NCI-H1092 (cell line): ENCODE measurements at places on chromosomes 11 and 22.
A peak's percentile ranks its signal among the peaks of the same experiment; 100 is the strongest.

DNA sequence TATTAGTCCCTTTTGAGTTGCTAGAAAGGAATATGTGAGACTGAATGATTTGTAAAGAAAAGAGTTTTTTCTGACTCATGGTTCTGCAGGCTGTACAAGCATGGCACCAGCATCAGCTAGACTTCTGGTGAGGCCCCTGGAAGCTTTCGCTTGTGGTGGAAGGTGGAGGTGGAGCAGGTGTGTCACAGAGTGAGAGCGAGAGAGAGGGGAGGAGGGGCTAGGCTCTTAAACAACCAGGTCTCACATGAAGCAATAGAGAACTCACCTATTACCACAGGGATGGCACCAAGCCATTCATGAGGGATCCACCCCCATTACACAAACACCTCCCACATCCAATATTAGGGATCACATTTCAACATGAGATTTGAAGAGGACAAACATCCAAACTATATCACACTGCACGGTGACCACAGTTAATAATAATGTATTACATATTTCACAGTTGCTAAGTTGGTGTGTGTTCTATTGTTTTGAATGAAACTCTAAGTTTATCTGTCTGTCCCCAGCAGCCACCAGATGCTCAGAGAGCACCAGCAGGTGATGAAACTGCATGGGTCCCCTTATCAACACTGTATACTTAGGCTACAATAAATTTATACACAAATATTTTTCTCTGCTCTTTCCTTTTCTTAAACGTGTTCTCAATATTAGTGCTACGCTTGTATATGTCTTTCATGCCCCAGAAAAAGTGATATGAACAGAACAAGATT is 14.1 kb downstream of the ZFP91 start:
- DNase-seq, result no peak

GRCh38 chr11:92886243-92886905 is 83.1 kb upstream of the MTNR1B start:
- DNase-seq, result peak; percentile 81

- no peak for DNase-seq
Measured at GRCh38 chr22:35752863-35753189, 35.2 kb downstream of the APOL5 start.

DNA sequence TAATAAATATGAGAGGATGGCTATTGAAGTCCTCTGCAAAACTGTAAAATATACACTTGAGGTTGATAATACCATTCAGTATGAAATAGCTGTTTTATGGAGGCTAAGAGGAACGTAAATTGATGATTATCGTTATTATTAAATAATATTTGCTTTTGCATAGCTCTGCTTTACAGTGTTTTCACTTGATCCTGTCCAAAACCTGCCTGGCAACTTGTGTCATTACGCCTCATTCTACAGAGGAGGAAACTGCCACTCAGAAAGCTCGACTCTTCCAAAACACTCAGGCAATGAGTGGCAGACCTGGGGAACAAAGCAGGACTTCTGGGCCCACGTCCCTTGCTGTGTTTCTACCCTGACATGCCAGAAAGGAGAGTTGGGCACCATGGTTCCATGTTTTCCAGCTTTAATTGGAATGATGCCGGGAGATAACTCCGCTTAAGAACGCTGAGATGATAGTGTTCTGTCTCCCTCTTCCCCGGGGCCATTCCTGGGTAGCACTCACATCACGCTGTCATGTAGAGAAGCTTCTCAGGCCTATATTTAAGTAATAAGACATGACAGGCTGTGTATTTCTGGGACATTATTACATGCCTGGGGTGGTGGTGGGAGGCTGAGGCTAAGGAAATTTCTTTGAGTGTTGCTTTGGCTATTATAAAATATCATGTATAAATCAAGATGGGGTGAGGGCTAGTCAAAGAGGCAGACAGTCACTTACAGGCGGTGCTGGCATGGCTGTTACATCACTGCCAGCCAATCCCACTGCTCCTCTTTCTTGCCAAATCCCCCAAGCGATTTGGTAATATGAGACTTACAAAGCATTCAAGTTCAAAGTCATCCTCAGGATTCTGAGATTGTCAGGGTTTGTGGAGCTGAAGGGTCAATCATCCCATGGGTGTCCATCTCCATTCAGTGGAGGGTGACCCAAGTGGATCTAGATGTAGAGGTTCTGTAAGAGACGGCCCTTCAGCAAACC is 501.7 kb downstream of the INSC start:
- no peak for DNase-seq

GRCh38 chr11:31499576-31500178 is 9.7 kb downstream of the IMMP1L start:
- no peak for DNase-seq

- no peak for DNase-seq
Measured at GRCh38 chr22:24244144-24244787, 616 bp downstream of the GGT5 start.

DNA sequence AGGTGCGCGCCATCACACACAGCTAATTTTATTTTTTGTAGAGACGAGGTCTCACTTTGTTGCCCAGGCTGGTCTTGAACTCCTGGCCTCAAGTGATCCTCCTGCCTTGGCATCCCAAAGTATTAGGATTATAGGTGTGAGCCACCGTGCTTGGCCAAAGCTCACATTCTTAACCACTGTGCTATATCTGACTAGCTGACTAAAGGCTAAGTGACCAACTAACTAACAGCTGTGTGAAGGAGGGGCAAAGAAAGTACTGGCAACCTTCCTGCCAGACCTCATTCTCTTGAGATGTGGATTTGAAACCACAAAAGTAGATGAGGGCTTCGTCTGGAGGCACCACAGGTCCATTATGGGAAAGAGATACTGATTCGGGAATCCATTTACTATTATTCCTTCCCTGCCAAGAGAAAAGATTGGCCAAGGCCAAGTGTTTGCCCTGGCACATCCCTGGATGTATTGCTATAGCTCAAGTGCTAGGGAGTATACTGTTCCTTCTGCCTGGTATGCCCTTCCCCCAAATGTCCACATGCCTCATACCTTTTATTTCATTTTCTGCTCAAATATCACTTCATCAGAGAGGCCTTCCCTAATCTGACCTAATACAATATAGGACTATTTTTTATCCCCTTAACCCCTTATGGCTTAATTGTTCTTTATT is 52.7 kb upstream of the RRM1 start:
- DNase-seq, result no peak

GRCh38 chr11:93652161-93652597 is 9.3 kb upstream of the CEP295 start:
- DNase-seq, result peak; percentile 53

- no peak for DNase-seq
Measured at GRCh38 chr11:84865791-84866535, 761.2 kb downstream of the DLG2 start.

DNA sequence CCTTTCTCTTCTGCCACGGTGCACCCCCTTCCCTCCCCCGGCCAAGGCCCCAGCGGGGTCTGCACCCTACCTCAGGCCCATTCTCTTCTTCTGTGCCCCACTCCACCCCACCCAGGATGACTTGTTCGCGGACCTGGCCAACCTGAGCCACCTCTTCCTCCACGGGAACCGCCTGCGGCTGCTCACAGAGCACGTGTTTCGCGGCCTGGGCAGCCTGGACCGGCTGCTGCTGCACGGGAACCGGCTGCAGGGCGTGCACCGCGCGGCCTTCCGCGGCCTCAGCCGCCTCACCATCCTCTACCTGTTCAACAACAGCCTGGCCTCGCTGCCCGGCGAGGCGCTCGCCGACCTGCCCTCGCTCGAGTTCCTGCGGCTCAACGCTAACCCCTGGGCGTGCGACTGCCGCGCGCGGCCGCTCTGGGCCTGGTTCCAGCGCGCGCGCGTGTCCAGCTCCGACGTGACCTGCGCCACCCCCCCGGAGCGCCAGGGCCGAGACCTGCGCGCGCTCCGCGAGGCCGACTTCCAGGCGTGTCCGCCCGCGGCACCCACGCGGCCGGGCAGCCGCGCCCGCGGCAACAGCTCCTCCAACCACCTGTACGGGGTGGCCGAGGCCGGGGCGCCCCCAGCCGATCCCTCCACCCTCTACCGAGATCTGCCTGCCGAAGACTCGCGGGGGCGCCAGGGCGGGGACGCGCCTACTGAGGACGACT is 15.9 kb downstream of the RTN4RL2 start:
- no peak for DNase-seq

GRCh38 chr22:47034905-47035419 is 272.5 kb downstream of the TBC1D22A start:
- no peak for DNase-seq

GRCh38 chr11:35088676-35089075 is 50.3 kb upstream of the CD44 start:
- no peak for DNase-seq

DNA sequence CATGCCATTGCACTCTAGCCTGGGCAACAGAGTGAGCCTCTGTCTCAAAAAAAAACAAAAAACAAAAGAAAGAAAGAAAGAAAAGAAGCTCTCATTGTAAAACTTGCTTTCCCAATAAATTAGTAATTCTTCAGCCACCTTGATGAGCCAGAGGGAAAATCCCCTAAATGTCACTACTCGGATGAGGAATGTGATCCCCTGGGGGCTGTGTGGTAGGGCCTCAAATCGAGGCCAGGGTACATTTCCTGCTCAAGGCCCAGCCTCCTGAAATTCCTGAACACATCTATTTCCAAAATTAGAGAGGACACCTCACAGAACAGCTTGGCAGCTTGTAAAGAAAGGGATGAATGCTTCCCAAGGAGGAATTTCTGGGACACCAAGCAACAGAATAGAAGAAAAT is 147.1 kb upstream of the SESN3 start:
- no peak for DNase-seq
